ENCODE measurements at places on chromosomes 1 and 21.

DNA sequence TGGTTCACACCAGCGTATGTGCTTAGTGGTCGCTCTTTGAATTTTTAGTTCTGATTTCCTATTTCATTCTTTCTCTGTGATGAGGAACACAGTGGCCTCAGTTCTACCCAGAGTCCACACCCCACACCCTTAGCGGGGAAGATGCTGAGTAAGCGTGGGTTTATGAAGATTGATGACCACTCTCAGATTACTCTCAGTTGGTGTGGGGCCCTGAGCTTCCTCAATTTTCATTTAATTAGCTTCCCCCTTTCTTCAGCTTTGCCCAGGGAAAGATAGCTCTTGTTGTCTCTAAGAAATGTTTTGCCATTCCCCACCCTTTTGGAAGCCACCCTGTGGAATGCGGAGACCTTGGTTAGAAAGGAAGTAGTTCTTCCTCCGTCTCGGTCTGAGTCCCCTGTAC lies 299.9 kb upstream of the PROX1 start:
- no peak for DNase-seq

DNA sequence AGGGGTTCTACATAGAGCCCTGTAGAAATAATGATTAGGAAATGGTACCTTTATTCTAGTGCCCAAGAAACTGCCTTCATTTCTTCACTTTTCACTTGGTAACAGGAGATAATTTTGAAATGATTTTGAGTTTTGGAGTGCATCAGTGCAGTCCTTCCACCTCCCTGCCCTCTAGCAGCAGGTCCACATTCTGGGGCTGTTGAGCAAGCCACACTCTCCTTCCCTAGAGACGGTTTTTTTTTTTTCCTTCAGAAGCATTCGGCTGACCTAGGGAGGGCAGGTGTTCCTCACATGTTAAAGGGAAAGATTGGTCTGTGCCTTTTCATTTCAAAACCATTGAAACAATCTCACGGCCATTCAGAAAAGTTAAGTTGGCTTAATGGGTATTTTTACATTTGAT lies 39.8 kb downstream of the SLC37A1 start:
- DNase-seq: no peak

- DNase-seq: no peak
Observed at GRCh38 chr1:243525085-243525487, 269.2 kb downstream of the SDCCAG8 start.

- DNase-seq: no peak
Observed at GRCh38 chr1:9293533-9294404, 1.1 kb downstream of the SPSB1 start.

GRCh38 chr1:150567341-150567716 lies 12.1 kb downstream of the MCL1 start:
- DNase-seq: no peak

All from stimulated activated CD4-positive, alpha-beta T cell treated with anti-CD3 and anti-CD28 coated beads, Interleukin-12 subunit alpha, Interleukin-12 subunit beta, amount 100 ng/mL, for 48 hours (primary cell).